Activated T-cell treated with anti-CD3 and anti-CD28 coated beads for 24 hours (primary cell): ENCODE measurements at places on chromosomes 13 and 19.

DNA sequence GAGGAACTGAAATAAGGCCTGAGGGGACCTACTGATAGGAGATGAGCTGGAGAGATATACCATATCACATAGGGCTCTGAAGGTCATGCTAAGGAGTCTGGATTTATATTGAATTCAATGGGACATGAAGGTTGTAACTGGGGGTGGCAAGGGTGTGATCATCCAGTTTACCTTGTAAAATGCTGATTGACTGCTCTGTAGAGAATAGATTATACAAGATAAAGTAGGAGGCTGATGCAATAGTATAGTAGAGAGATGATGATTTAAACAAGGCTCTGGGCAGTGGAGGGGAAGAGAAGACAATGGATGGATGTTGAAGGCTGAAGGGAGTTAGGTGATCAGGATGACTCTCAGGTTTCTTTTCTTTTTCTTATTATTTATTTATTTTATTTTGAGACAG is 18.0 kb upstream of the PAN3 start:
- no peak for DNase-seq

GRCh38 chr13:27132538-27132937 is 39.1 kb downstream of the USP12 start:
- no peak for DNase-seq

DNA sequence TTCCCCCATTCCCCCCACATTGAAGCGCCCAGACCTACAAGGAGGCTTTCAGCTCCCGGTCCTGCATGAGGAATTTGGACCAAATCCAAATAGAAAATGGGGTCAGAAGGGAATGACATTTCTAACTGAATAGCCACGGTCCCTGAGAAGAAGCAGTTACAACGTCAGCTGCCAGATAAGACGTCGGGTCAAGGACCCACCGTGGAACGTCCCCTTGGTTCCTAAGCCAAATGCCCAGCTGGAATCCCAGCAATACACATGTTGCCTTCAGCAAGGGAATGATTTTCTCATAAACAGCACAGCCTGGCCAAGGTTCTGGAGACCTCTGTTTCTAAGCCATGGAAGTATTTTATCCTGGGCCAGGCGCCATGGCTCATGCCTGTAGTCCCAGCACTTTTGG is 109.1 kb upstream of the PEG3 start:
- no peak for DNase-seq

- DNase-seq = peak; percentile 11
Observed at GRCh38 chr19:52778811-52779210, 7.8 kb downstream of the ZNF600 start.

GRCh38 chr19:46515879-46516350 is 20.2 kb upstream of the PNMA8B start:
- peak; percentile 19 for DNase-seq

DNA sequence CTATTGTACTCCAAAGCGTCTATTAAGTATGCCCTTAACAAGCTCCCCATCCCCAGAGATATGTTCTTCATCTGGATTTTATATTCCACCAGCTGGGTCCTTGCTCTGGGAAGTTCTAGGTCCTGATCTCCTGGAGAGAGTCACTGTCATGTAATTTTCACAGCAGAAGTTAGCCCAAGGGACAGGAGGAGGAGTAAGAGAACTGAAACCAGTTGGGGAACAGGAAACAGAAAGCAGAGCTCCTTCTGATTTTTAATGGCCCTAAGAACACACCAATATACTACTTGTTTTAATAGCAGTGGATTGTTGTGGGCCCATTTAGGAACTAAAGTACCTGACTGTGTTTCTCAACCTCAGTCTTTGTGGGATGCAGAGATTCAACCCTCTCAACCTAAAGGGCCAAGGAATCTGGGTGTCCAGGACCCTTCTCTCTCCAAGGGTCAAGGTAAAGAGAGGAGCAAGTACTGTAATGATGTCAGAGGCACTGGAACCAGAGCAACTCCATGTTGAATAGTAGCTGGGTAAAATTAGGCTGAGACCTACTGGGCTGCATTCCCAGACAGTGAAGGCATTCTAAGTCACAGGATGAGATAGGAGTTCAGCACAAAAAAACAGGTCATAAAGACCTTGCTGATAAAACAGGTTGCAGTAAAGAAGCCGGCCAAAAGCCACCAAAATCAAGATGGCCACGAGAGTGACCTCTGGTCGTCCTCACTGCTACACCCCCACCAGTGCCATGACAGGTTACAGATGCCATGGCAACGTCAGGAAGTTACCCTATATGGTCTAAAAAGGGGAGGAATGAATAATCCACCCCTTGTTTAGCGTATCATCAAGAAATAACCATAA is 8.1 kb upstream of the FPR3 start:
- DNase-seq = no peak

DNA sequence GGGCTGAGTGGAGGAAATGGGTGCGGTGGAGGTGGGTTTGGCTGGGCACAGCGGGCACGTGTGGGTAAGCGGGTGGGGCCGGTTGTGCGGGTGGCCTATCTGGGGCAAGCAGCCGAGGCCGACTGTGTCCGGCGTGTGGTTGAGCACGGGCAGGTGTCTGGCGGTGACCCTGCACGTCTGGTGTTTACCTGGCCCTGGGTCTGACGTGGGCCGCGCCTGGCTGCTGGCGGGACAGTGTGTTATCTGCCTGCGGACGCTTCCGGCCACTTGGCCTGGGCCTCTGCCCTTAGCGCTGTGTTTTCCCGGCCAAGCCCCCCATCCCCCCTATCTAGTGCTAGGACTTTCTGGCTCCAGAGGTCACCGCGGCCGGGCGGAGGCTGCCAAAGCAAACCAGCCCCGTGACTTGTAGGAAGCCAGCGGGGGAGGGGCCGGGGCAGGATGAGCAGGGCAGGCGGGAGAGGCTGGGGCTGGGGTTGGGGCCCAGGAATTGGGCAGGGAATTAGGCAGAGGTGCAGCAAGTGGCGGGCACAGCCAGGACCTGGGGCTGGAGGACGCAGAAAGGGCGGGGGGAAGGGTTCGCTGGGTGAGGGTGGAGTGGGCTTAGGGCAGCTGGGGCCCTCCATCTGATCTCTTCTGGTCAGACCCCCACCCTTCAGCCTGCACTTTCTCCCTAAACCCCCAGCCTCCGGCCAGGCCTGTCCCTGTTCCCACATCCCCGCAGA is 534 bp upstream of the HPN start:
- DNase-seq = no peak

GRCh38 chr13:45416516-45417128 is 1.6 kb downstream of the SLC25A30 start:
- no peak for DNase-seq

GRCh38 chr19:13053761-13054625 is 48.7 kb downstream of the LYL1 start:
- DNase-seq = no peak

- DNase-seq = no peak
Observed at GRCh38 chr13:25147638-25148401, 24.3 kb downstream of the AMER2 start.

DNA sequence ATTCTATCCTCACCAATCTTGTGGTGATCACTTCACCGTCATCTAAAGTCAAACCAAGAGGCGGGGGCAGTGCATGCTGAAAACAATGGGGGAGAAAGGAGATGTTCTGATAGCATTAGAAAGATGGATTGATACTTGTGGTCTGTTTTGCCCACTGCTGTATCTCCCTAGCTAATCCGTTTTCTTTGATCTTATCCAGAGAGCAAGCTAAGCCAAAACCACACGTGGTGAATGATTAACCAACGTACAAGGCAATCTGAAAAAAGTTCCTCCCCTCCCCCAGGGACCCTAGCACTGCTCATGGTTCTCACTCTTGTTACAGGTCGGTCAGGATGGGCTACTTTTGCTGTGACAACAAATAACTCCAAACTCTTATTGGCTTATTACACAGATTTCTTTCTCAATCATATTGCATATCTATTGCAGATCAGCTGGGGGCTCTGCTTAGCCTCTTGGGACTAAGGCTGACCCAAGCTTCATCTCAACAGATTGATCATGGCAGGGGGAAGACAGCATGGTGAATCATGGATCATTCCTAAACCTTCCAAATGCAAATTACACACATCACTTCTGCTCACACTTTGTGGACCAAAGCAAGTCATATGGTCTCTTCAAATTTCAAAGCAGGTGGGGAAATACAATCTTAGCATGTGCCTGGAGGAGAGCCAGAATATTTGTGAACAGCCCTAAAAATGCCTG is 11.9 kb upstream of the C13orf42 start:
- DNase-seq = peak; percentile 2

DNA sequence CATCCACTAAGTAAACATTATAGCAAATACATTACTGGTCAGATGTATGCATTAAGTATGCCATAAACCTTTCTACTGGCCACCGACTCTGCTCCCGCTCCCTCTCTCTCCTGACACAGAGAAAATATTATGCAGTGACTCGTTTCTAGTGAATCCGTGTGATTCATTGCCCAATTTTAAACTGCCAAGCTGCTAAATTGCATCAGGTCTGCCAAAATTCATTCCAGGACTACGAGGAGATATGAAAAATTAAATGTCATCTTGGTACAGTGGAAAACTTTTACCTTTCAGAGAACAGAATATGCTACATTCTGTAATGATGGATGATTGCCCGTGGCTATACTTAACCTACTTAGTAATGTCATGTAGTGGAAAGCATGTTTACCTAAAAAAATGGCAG is 368.8 kb upstream of the TSHZ3 start:
- no peak for DNase-seq

- no peak for DNase-seq
Observed at GRCh38 chr19:19120308-19121231, 17.7 kb downstream of the TMEM161A start.

DNA sequence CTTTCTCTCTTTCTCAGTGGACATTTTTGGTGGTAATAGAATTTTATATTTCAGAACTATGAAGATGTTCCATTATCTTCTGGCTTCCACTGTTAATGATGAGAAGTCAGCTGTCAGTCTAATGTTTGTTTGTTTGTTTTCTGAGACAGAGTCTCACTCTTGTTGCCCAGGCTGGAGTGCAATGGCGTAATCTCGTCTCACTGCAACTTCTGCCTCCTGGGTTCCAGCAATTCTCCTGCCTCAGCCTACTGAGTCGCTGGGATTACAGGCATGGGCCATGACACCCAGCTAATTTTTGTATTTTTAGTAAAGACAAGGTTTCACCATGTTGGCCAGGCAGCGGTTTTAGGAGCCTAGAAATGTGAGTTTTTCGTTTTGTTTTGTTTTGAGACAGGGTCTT is 4.7 kb downstream of the ZNF317 start:
- DNase-seq = no peak

- DNase-seq = no peak
Observed at GRCh38 chr19:2627855-2628254, 74.6 kb downstream of the GNG7 start.

DNA sequence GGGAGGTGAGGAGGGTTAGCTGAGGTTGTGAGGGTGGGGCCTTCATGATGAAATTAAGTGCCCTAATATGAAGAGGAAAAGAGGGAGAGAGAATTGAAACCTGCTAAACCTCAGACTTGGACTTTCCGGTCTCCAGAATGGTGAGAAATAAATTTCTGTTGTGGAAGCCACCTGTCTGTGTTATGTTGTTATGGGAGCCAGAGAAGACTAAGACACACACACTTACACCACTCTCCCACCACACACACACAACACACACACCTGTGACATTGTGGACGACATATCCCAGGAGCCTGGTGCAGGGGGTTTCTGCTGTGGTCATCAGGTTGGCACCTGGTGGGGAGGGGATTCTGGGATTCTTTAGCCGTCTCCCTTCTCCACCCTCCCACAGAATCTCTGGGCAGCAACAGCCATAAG is 14.0 kb downstream of the KLK4 start:
- DNase-seq = no peak

DNA sequence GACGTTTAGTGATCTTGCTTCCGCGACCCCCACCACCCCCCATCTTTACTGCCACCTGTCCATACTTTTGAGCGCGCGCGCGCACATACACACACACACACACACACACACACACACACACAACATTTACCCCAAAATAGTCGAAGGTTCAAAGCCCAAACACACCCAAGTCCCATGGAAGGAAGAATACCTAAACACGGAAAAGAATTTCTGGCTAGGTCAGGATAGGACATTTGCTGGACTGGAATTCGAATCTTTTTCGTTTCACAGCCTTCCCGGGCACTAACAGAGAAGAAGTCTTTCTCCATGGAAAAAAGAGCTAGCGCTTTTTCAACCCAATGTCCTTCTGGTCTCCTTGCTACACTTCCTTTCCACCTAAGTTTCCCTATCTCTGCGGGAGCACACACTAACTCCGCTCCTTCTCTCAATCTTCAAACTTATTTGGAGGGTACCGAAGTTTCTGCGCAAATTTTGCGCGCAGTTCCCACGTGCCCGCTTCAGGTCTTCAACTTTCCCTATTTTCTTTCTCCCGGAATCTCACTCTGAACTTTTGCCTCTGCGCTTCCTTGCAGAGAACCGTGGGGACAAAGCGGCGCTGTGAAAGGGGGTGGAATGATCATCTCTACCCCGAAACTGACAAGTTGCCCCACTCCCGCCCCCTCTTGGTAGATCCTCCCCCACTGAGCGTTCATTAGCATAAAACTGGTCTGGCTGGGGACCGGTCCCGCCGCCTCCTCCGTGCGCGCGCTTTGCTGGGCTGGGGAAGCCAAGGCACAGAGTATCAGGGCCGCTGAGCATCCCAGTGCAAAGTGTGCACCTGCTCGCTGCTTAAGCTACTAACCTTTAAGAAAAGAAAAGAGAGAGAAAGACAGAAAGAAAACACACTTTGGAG is 2.7 kb downstream of the DACH1 start:
- DNase-seq = no peak

- DNase-seq = no peak
Observed at GRCh38 chr19:2294687-2295335, 12.8 kb upstream of the PEAK3 start.

- DNase-seq = no peak
Observed at GRCh38 chr13:24096659-24097058, 63.9 kb upstream of the SPATA13 start.

GRCh38 chr13:79194727-79195126 is 211.3 kb downstream of the RBM26 start:
- DNase-seq = no peak

DNA sequence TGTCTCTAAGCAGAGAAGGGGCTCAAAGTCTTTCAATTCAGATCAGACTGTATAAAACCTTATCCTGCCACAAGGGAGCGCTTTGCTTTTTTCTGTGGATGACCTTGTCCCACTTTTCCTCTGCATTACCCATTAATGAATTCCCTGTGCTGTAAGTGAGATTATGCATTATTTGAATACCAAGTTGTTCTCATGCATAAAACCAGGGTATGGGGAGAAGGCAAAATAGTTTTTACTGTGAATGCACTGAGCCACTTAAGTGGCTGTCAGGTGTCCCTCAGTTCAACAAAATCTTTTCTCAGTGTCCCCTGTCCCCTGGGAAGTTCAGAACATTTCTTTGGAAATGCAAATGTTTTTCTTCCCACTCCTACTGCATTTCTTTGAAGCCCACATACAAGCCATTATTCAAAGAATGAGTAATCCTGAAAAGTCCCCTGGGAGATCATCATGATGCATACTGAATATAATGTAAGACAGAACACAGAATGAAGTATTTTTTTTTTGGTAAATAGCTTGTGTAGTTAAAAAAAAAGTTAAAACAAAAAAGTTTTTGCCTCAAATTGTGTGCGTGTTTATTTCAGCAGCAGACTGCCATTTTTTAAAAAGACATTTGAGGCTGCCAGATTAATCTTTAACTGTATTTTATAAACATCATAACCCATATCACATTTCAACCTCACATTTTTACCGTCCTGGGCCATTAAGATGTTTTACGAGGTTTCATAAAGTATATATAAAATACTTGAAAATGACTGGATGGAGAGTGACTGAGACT is 506.7 kb upstream of the PCDH9 start:
- DNase-seq = no peak

GRCh38 chr13:109816808-109817203 is 30.4 kb upstream of the IRS2 start:
- no peak for DNase-seq
